ENCODE measurements at places on chromosomes 2 and 18.

DNA sequence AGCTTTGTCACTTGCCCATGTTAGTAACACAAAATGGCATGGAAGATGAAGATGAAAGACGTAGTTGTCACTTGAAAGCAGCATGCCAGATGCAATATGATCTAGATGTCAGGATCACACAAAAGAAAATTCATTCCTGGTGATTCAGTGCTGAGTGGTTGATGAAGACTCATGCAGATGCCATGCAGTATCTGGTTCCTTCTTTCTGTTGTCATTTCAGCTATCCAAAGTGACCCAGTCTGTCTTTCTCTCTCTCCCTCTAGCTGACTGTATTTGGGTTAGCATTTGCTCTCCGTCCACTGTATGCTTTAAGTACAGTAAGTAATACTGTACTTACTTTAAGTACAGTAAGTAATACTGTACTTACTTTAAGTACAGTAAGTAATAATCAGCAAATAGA, 50.4 kb downstream of the TTN start:
- no peak for DNase-seq

DNA sequence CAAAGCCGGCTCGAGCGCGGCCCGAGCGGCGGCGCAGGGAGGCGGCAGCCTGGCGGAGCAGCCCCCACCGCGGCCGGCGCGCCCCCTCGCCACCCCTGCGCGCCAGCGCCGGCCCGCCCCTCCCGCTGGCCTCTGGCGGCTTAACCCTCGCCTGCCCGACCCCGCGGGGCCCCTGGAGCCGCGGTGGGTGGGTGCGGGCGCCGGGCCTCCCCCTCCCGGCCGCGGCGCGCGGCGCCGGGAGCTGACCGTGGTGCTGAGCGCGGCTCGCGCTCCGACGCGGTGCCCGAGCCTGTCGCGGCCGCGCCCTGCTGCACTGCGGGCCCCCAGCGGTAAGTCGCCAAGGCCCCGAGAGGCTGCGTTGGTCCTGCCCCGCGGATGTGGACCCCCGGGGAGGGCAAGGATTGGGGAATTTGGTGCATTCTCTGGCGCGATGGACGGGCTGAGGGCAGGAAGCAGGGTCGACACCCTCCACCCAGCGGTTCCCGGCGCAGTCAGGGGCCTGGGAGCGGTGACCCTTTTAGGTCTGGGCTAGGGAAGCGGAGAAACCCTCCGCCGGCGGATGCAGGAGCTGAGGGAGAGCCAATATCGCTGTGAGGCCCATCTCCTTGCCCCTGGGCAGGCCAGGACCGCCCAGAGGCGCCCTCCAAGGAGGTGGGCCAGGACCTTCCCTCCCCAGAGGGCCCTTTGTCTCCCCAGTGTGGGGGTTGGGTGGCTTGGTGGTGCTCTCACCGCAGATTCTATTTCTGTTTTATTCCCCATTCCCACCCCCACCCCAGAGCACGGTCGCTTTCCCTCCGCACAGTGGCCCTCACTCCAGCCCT, 923 bp downstream of the AMER3 start:
- DNase-seq = no peak

- no peak for DNase-seq
These were observed 21.3 kb upstream of the ALLC start for GRCh38 chr2:3636586-3637310.

DNA sequence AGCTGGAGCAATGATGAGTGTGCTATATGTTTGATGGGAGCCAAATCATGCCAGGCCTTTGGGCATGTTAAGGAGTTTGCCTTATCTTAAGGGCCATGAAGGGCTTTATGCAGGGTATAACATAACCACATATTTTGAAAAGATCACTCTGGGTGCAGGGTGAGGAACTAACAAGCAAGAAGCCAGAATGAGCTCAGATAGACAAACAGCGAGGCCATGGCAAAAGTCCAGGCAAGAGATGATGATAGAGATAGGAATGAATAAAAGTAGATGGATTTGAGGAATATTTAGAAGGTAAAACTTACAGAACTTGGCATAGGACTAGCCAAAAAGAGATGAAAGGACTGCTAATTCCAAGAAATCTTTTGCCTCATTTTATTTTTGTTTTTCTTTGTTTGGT, 6.7 kb downstream of the GALNT3 start:
- DNase-seq = no peak

- DNase-seq = no peak
These were observed 688 bp downstream of the MAPRE2 start for GRCh38 chr18:35041815-35042387.

DNA sequence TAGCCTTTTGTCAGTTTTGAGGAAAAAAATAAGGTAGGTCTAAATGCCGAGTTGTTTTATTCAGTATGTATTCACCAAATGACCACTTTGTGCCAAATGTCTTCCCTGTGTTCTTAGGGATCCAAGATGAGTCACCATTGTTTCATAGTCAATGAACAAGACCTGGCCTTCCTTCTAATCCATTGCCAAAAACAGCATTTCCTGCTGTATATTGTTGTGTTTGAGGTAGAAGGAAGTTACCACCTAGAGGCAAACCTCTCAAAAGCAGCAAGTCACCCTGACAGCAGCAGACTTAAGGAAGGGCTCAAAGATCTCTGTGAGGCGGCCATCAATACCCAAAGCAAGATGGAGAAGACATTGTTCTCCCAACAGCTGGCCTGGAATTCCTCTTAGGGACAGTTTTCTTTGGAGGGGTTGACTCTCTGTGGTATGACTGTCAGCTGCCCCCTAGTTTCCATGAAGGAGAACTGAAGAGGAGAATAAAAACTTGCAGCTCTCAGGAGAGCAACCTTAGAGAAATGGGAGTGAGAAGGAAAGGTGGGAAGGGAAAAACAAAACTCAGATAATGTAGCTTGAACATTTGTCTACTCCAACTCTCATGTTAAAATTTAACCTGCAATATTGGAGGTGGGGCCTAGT, 328.3 kb downstream of the LRATD1 start:
- DNase-seq = no peak

GRCh38 chr2:206823178-206823577, 57.8 kb downstream of the FASTKD2 start:
- DNase-seq = no peak

DNA sequence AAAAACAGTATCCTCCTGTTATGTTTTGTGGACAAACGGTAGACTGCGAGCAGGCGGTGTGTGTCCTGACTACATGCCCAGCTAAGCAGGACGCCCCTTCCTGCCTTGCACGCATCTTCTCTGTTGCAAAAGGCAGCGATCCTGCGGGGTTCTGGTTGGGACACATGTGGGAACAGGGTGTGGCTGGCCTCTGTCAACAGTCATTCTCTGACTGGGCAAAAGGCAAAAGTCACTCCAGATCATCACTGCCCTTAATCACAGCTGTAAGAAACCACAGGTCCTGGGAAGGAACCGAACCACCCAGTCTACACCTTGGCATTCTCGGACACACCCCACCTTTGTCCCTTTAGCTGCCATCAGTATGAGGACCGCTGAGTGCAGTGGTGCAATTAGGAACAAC, 44.3 kb upstream of the TMEM87B start:
- DNase-seq = no peak

DNA sequence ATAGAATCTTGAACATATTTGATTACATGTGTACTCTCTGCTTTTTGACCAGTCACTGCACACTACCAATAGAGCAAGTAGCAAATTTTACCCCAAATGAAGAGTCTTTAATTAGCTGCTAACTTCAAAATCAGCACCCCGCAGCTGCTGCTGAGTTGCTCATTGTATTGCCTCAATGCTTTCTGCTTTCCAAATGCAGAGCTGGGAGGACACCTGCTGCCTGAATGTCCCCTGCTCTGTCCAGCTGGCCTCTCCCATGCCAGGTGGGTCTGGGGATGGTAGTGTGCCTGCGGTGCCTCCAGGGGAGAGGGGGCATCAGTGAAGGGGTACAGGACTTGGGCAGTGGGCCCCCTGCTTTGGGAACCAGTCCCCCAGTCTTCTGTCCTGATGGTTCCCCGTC, 184.8 kb downstream of the PRKCE start:
- DNase-seq = no peak

- DNase-seq = no peak
These were observed 1.0 kb downstream of the DARS1 start for GRCh38 chr2:135984199-135985017.

DNA sequence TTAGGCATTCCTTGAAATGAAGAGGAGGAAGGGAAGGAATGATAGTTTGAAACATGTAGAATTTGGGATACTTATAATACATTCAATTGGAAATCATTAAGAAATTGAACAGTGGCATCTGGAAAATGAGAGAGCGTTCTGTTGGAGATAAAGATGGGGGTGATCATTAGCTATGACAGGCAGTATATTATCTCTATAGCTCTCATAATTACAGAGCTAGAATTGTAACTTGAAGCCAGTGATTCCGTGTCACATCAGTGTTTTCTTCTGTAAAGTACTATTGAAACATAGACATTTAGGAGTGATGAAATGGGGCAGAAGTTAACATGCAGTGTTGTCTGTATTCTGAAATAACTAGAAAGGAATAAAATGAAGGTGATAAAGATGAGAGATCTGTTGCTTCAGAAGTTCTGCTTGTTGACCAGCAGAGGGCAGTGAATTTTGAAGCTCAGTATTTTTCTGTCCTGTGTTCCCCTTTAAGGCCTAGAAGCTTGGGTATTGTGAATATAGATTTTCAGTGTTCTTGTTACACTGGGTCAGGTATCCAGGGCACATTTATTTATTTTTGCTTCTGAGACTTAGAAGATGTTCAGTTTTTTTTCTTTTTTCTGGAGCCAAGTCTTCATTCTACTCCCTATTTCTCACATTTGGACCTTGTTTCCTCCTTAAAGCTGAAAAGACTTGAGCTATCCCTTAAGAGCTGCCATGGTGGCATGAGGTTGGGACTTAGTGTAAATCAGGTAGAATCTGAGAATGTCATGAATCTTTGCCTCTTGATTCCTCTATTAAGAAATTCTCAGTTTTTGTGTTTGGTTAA, 157.4 kb downstream of the TAF4B start:
- peak; percentile 8 for DNase-seq

- no peak for DNase-seq
These were observed 148.9 kb upstream of the GULP1 start for GRCh38 chr2:188142636-188143295.

DNA sequence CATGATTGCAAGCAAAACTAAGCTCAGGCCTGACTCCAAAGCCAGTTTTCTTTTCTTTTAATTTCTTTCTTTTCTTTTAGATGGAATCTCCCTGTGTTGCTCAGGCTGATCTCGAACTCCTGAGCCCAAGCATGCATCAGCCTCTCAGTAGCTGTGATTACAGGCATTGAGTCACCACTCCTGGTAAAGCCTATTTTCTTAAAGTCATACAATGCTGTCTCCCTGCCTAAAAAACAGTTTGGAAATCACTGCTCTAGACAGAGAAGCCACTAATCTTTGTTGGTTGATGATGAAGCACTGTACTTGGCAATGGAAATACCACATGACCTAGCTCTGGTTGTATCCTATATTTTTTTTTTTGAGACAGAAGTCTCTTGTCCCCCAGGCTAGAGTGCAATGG, 33.1 kb upstream of the ZNF532 start:
- no peak for DNase-seq

- no peak for DNase-seq
These were observed 431.4 kb upstream of the TNP1 start for GRCh38 chr2:217291259-217291658.

DNA sequence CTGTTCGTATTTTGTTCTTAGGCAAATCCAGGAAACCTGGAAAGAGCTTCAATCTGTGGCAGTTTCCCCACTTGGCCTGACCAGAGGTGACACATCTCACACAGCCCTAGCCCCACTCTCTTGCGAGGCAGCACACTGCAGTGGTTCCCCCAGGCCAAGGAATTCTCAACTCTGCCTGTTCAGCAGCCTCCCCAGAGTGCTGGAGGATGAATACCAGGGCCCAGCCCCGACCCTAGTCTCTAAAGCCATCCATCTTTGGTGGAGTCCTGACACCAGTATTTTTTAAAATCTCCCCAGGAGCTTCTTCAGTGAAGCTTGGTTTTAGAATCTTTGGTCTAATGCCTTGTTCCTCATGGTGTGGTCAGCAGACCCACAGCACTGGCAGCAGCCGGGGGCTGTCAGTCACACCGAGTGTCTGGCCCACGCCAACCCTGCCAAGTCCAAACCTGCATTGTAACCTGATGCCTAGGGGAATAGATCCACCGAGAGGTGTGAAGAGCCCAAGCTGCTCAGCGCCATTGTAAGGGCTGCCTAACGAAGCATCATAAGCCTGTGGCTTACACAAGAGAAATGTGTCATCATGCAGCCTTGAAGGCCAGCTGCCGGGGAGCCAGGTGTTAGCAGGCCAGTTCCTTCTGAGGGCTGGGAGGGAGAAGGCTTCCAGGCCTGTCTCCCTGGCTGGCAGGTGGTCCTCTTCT, 428.7 kb upstream of the ID2 start:
- DNase-seq = no peak

DNA sequence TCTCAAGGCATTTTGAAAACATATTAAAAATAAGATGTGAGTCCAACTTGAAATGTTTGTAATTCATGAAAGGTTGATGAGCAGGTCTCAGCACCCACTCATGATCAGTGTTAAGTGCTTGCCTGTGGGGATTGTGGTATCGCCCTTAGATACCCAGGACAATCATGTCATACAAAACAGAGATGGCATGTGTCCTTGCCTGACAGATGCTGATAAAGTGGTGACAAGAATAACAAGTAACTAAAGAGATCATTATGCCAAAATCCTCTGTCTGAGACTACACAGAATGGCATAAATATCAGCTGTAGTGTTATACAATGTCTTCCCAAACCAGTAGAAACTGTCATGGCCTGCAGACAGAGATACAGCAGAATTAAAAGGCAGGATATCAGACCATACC, 930.3 kb downstream of the SUCLG1 start:
- no peak for DNase-seq

DNA sequence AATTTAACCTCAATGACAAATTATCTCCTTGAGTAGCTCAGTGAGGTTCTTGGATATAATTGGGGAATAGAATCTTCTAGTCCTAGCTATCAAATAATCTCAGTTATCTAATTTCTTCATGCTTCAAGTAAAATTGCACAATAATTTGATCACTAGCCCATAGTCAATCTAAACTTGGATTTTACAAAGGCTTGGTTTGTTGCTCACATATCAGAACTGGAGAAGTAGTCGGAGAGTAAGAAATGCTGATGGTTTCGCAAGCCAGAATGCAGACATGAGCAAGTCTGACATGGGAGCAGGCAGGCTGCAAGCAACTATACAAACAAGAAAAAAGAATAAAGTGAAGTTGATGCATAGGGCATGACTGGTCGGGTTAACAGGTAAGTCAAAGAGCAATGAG, 11.7 kb upstream of the PDE11A start:
- no peak for DNase-seq

- no peak for DNase-seq
These were observed 143.4 kb downstream of the CYRIA start for GRCh38 chr2:16522031-16522831.

GRCh38 chr2:60502144-60502543, 51.3 kb downstream of the BCL11A start:
- DNase-seq = no peak

GRCh38 chr2:150610670-150611279, 123.3 kb upstream of the RND3 start:
- no peak for DNase-seq

GRCh38 chr2:6914828-6915227, 2.4 kb upstream of the RNF144A start:
- DNase-seq = peak; percentile 56

- no peak for DNase-seq
These were observed 133.5 kb downstream of the TMEM182 start for GRCh38 chr2:102895376-102895775.

Measured in bone marrow (tissue), 2 donors.